ENCODE measurements at places on chromosomes 2 and 18.

DNA sequence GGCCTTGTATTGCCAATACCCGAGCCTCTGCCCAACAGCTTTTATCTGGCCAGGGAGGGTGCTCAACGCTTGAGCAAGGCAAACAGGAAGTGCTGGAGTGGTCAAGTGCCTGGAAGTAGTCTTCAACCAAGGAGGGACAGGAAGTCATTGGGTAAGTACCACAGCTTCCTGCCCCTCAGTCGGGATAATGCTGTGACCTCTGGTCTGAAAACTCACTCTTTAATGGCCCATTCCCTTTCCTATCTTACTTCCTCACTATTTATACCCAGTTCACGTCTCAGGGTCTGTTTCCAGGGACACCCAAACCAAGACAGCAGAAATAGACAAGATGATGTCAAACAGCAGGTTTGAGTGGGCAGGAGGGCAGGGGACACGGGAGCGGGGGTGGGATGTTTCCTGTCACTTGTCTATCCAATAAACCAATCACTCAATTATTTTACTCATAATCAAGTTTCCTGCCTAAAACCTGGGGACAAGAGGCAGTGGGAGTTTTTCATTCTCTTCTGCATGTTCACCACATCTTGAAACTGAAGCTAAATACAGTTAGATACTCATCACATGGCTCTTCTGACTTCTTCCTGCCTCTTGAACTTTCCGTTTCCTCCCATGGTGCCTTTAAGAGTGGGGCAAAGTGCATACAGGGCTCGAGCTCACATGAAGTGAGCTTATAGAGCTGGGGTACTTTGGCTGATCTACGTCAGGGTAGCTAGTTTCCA, 68.9 kb upstream of the CAB39 start:
- no peak for DNase-seq

- no peak for DNase-seq
Measured at GRCh38 chr2:10864861-10865636, 46.7 kb upstream of the KCNF1 start.

GRCh38 chr18:12656938-12657683, 796 bp downstream of the SPIRE1 start:
- no peak for DNase-seq

GRCh38 chr2:100580367-100581276, 17.8 kb downstream of the PDCL3 start:
- peak; percentile 26 for DNase-seq
